ENCODE measurements at places on chromosomes 6 and 20. TPM values are rescaled to one million over a fixed set of nuclear protein-coding genes. Genes with fewer than 3 reads are reported as not detected.

DNA sequence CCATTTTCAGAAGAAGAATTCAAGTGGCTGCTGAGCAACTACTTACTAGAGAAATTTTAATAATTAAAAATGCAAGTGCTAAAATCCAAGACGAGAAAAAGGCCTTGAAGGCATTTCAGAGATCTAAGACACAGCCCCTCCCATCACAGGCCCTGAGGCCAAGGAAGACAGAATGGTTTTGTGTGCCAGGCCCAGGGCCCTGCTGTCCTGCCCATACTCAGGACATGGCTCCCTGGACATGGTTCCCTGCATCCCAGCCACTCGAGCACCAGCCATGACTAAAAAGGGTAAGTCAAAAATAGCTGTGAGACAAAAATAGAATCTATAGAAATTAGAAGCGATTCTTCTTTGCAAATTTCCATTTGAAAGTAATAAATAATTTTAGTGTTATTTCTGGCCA lies 364.9 kb downstream of the COL12A1 start:
- H3K27ac ChIP-seq = no peak overlapping the region
- no peaks in the 10 kb centered on the region for H3K36me3 ChIP-seq
- no peak overlapping the region for H3K4me3 ChIP-seq
- H3K27me3 ChIP-seq = no peaks in the 10 kb centered on the region

- H3K4me3 ChIP-seq = no peak overlapping the region
- H3K27me3 ChIP-seq = no peaks in the 10 kb centered on the region
- H3K27ac ChIP-seq = no peak overlapping the region
- no peak for DNase-seq
- H3K4me1 ChIP-seq = no peaks in the 10 kb centered on the region
Measured at GRCh38 chr6:122709922-122710512, 69.5 kb upstream of the FABP7 start.

DNA sequence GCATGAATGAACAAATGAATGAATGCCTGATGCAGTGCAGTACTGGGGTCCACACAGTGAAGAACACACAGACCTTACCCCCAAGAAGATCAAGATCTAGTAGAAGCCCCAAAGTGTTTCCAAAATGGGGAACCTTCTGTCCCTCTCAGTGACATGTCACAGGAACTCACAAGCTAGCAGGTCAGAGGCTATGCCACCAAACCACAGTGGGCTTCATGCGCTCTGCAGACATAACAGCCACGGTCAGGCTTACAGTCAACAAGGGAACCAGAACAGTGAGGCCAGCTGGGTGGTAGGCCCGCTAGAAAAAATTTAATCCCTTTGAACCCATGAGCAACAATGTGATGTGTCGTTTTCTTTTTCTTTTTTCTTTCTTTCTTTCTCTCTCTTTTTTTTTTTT lies 20.2 kb upstream of the ARFGEF2 start:
- no peaks in the 10 kb centered on the region for H3K27me3 ChIP-seq
- H3K36me3 ChIP-seq = no peaks in the 10 kb centered on the region
- H3K4me1 ChIP-seq = no peaks in the 10 kb centered on the region
- no peak overlapping the region for H3K4me3 ChIP-seq
- H3K27ac ChIP-seq = no peak overlapping the region
- no peak for DNase-seq

GRCh38 chr6:148379966-148380713 lies 37.5 kb downstream of the SASH1 start:
- no peak for DNase-seq
- no peaks in the 10 kb centered on the region for H3K27me3 ChIP-seq
- H3K36me3 ChIP-seq = no peaks in the 10 kb centered on the region
- H3K4me1 ChIP-seq = no peaks in the 10 kb centered on the region
- no peak overlapping the region for H3K4me3 ChIP-seq
- no peak overlapping the region for H3K27ac ChIP-seq

- H3K27ac ChIP-seq = no peak overlapping the region
- H3K36me3 ChIP-seq = no peaks in the 10 kb centered on the region
- no peak for DNase-seq
- H3K27me3 ChIP-seq = no peaks in the 10 kb centered on the region
Measured at GRCh38 chr6:149651056-149651455, 2.5 kb upstream of the KATNA1 start.

Gene TMEM244
- total RNA-seq = not detected

DNA sequence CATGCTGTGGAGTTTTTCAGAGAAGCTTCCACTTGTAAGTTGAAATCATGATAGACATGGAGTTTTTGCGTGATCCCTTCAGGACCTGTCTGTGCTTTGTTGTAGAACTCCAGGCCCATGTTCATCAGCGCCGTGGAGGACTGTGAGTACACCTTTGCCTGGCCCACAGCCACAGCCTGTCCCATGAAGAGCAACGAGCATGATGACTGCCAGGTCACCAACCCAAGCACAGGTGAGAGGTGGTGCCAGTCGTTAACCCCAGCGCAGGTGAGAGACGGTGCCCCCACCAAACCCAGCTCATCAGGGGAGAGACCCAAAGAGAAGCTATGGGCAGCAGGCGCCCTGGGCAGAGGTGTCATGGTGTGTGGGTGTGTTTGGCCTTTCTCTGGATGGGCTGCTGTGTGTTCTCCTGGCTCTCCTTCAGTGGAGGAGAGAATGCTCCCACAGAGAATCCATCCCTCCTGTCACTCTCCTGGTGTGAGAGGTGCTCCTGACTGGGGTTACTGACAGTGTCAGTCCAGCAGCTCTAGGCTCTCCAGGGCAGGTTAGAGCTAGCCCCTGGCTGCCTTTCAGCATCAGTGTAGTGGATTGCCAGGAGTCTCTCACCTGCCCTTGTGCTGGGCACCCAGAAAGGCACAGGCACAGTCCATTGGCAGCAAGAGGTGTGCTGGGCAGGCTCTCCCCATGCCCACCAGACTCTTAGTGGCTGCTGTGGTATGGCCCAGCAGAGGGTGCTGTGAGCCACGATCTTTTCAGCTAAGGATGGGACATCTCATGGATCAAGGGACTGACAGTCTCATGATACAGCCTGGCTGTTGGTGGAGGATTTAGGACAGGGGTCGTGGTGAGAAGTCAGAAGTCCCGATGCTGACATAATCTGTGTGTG lies 49.6 kb upstream of the SLC22A1 start:
- H3K27ac ChIP-seq = no peak overlapping the region
- no peaks in the 10 kb centered on the region for H3K27me3 ChIP-seq
- no peak overlapping the region for H3K4me3 ChIP-seq
- DNase-seq = no peak
- H3K36me3 ChIP-seq = no peaks in the 10 kb centered on the region

DNA sequence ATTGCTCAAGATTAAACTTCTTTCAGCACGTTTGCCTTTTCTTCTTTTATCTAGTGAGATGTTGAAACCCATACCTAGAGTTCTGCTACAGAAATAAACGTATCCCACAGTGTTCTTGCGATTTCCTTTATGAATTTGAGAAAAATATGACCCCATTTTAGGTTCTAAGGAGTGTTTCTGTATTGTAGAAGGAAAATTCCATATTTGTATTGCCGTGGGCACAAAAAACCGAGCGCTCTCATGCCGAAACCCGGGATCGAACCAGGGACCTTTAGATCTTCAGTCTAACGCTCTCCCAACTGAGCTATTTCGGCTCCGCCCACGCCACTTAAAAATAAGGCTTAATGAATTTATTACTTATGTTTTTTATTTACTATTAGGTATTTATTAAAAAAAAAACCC lies 23.7 kb downstream of the ZNF311 start:
- H3K27ac ChIP-seq = peak overlapping the region; percentile 71
- peak; percentile 56 for DNase-seq
- H3K4me1 ChIP-seq = peaks cover 3% of the 10 kb centered on the region

Gene MOG
- total RNA-seq = not detected

Gene MSH5
- 16.0 TPM for total RNA-seq

GRCh38 chr6:84017709-84018452 lies 15.7 kb upstream of the MRAP2 start:
- no peak overlapping the region for H3K4me3 ChIP-seq
- H3K27me3 ChIP-seq = no peaks in the 10 kb centered on the region
- no peaks in the 10 kb centered on the region for H3K4me1 ChIP-seq
- DNase-seq = no peak
- H3K36me3 ChIP-seq = no peaks in the 10 kb centered on the region
- H3K27ac ChIP-seq = no peak overlapping the region

Gene ZNFX1
- 22.1 TPM for total RNA-seq

GRCh38 chr6:151232899-151233298 lies 6.9 kb upstream of the AKAP12 start:
- H3K27ac ChIP-seq = no peak overlapping the region
- DNase-seq = no peak
- no peaks in the 10 kb centered on the region for H3K36me3 ChIP-seq
- H3K4me1 ChIP-seq = no peaks in the 10 kb centered on the region
- H3K27me3 ChIP-seq = no peaks in the 10 kb centered on the region

Gene CCR6
- total RNA-seq = not detected

Gene TMEM217
- total RNA-seq = 1.4 TPM

Gene RAB44
- total RNA-seq = 0.15 TPM

All from ovary (tissue), 10 donors.